ENCODE measurements at places on chromosomes 1 and 21. TPM values are rescaled to one million over a fixed set of nuclear protein-coding genes. Genes with fewer than 3 reads are reported as not detected.

GRCh38 chr1:147077936-147078605, 94.2 kb downstream of the PRKAB2 start:
- peaks cover 24% of the 10 kb centered on the region for H3K27me3 ChIP-seq
- H3K27ac ChIP-seq = no peak overlapping the region
- H3K36me3 ChIP-seq = no peaks in the 10 kb centered on the region

DNA sequence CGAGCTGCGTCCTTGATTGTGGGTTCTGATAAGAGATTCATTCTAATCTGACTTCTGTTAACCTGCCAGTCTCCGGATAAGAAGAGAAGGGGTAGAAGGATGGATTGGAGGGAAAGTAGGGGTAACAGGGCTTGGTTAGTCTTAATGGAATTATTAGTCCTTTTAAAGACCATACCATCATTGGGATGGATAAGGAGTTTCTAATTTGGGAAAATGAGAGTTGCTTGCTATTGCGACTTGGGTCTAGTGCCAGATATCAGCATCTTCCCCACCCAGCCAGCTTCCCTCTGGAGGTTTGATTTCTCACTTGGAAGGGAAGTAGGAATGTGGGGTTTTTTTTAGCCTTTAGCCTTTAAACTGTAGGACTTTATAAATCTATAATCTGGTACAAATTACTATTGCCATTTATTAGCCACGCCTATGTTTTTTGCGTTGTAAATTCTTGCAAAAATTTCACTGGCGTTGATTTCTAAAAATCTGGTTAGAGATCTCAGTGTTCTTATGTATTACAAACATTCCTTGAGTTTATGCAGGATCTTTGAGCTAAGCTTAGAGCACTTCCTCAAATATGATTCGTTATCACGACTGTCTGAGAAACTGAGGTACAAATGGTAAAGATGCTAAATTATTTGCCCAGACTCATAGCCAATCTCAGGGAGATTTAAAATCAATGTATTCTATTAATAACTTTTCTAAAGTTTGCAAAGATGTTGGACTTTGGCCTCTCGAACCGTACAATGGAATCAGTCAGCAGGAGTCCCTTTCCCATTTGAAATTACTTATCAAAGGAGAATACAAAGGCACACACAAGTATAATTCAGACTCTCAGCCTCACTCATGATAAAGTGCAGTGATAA, 1.3 kb downstream of the FAM20B start:
- peak overlapping the region; percentile 97 for H3K27ac ChIP-seq
- no peaks in the 10 kb centered on the region for H3K27me3 ChIP-seq
- H3K36me3 ChIP-seq = no peaks in the 10 kb centered on the region
- peak overlapping the region; percentile 93 for H3K4me3 ChIP-seq

- H3K36me3 ChIP-seq = no peaks in the 10 kb centered on the region
- no peaks in the 10 kb centered on the region for H3K4me1 ChIP-seq
- H3K27ac ChIP-seq = peak overlapping the region; percentile 54
- H3K27me3 ChIP-seq = no peaks in the 10 kb centered on the region
Measured at GRCh38 chr1:179217943-179218507, 11.5 kb downstream of the ABL2 start.

- H3K4me3 ChIP-seq = no peak overlapping the region
- H3K4me1 ChIP-seq = peaks cover 8% of the 10 kb centered on the region
Measured at GRCh38 chr1:39354572-39354971, 136.9 kb upstream of the BMP8A start.

Gene LENEP
- not detected for total RNA-seq

Gene CKS1B
- 15.8 TPM for total RNA-seq

All from heart right ventricle (tissue), 16 donors.